Activated T-cell treated with anti-CD3 and anti-CD28 coated beads, Interleukin-2, amount 50 U/mL, for 24 hours (primary cell): ENCODE measurements at places on chromosomes 2 and 18.

DNA sequence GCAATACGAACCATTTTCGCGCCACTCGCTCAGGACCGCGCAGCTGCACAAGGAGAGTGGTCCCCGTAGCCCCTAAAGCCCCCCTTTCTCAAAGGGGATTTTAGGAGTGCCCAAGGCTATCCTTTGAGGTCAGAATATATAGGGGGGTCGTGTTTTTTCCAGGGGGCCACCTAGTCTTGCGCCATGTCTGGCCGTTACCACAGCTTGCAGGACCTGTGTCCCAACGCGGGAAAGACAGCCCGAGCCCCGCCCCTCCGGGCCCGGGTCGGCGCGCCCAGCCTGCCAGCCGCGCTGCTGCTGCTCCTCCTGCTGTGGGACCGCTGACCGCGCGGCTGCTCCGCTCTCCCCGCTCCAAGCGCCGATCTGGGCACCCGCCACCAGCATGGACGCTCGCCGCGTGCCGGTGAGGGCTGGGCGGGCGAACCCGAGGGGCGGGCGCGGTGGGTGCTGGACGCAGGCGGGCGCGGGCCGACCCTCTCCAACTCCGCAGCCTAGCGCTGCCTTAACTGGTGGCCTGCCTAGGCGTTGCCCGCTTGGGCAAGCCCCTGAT is at the start of gene CDCA7:
TSS of gene CDCA7 (plus strand) at position 291 of the 550 bp plus-strand sequence. CDS start at position 383, 92 bp downstream.
- DNase-seq = peak; percentile 84

DNA sequence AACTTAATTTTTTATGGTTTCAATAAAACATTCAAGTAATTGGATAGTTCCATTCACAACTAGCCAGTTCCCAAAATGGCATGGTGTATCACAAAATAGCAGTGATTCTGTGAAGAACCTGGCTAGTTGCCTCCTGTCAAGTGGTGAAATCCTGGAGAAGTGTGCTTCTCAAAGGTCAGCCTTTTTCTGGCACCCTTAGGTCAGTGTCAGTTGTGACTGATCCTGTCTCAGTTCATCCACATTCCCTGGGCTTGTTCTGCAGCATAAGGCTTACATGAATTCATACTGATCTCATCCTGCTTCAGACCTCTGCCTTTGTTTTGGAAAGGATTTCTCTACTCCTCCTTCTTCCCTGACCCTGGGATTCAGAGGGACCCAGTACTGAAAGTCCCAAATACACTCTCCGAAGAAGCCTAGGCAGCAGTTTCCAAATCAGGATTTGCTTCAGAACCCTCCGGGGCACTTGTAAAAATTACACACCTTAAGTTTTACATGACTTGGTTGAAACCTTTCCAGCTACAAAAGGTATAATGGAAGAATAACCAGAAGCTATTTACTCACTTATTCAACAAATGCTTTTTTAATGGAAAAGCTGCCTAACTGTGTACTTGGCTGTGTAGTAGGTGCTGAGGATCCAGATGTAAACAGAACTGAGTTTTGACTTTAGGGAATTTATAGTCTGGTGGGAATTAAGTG is 11.0 kb downstream of the MAP3K20 start:
- DNase-seq = no peak

GRCh38 chr18:49922228-49922627 is 108.9 kb upstream of the ACAA2 start:
- no peak for DNase-seq

DNA sequence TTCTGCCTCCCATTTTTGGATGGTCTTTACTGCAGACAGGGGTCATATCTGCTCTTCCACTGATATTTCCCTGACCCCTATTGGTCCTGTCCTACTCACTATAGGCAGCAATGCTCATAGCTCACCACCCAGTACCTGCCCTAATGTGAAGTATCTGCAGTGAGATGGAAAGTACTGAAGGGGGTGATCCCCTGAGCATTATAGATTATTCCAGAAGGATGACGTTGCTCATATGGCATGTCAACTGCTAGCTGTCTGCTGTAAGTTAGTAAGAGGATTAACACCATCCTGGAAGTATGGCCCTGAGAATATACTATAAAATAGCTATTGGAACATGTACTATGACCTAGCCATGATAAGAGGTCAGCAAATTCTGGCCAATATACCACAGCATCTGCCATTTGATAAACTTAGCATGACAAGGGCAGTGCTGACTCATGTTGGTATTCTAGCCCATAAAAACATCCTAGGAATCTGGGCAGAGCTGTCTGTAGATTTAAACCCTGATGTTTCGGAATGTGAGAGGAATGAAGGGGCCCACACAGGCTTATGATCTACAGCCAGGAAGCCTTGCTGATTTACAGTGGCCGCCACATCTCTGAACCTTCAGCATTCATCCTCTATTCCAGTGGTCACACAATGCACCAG is 451.4 kb downstream of the TNS1 start:
- DNase-seq = no peak

DNA sequence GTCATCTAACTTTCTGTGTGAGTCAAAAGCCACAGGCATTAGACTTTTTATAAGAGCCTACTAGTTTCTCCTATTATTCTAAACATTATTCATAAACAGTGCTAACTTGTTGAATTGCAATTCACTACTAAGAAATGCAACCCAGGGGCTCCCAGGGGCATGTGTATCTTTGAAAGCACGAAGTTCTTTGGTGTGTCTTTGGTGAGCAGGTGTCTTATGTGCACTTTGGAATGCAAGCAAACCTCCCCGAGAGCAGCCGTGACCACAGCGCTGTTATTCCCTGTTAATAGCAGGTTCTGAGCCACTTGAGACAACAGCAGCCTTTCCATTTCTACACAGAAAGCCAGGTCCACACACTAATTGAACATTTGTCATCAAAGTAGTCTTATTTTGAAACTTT is 123.5 kb downstream of the PRKRA start:
- no peak for DNase-seq

- no peak for DNase-seq
Measured at GRCh38 chr2:103808814-103809213, 1045.1 kb upstream of the POU3F3 start.

- DNase-seq = no peak
Measured at GRCh38 chr2:104344985-104345384, 508.9 kb upstream of the POU3F3 start.

DNA sequence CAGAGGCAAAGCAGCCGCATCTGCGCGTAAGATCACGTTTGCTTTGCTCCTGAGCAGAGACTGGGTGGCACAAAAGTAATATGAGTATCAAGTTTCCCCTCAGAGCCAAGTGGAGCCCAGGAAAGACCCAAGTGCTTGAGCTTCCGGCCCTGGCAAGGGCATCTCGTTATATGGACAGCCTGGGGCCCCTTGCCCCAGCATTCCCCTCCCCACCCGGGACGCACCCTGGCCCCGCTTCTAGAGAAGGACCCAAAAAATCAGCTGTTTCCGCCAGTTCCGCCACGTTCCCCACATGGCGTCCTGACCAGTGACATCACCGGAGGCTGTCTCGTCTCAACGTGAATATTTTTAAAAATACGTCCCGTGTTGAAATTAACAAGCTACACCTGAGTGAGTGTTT is 135.1 kb downstream of the NFATC1 start:
- DNase-seq = peak; percentile 18

DNA sequence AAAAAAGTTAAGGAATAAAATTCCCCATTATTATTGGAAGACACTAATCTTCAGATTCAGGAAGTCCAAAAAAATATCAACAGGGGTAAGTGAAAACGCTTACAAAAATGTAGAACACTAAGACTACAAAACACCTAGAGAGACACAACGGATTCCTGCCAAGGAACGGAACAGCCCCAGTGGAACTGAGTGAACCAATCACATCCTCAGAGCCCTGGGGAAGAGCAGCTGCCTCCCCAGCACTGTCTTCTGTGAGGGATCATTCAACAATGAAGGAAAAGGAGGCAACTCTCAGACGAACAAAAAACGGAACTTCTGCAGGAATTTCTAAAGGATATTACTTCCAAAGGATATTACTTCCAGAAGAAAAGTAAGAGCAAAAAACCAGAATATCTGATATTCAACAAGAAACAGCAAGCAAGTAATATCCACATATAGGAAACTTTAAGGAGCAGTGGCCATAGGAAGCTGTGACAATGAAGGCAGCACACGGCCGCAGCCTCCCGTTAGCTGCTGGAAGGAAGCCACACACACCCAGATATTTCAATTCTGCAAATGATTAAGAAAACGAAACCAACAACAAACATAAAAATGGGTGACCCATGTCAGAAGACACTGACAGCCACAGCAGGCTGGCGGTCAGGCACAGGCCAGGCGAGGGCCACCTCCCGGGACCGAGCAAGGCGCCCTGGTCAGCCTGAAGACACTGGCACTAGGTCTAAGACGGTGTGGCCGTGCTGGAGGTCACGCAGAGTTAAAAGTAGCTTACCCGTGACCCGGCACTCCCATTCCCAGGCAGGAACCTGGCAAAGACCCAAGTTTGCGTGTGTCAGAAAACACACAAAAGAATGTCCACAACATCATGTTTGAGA is 81.8 kb downstream of the HDAC4 start:
- peak; percentile 27 for DNase-seq

DNA sequence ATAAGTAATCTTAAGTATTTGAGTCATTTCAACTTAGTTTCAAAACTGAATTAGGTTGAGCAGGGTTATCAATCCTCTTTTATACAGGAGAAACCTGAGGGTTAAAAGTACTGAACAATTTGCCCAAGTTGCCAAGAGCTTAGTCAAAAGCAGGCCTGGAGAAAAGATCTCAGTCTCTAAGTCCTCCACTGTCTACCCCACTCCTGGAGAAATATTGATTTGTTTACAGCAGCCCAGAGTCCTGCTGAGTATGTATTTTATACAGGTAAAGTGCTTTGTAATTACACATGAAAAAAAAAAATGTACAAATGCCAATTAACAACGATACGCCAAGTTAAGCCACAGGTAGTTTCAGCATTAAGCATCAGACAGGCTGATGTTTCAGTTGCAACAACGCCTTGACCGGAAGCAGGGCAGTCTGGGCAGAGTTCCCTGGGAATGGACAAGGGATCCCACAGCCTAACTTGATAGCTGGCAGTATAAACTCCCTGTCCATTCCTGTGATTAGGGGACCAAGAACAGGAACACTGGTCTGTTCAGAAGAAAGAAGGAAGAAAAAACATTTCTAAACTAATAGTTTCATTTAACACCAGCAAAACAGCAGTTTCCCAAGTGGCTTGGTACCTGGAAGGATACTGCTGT is 132.9 kb downstream of the MYO5B start:
- no peak for DNase-seq

- DNase-seq = peak; percentile 66
Measured at GRCh38 chr18:80171054-80171872, 62.2 kb downstream of the ADNP2 start.

GRCh38 chr2:199309973-199310372 is 147.8 kb downstream of the SATB2 start:
- DNase-seq = no peak

GRCh38 chr2:152490686-152491455 is 155.9 kb downstream of the FMNL2 start:
- no peak for DNase-seq

DNA sequence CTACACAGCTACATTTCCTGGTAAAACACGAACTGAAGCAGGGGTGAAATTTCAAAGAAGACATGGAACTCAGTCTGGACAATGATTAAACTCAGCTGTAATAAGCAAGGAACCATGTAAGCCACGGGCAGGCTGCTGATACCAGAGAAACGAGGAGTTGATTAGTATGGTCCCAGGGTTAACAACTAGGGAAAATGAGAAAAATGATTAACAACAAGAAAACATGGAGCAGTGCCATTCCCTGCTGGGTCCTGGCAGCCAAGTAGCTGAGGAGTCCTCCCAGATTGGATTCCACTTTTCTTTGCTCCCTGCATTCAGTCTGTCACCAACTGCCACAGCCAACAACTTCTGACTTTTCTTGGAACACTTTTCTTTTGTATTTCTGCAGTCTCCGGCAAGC is 517.0 kb upstream of the KLHL29 start:
- no peak for DNase-seq

- no peak for DNase-seq
Measured at GRCh38 chr2:31270822-31271231, 36.9 kb downstream of the EHD3 start.

GRCh38 chr2:181628590-181629585 is 28.0 kb downstream of the CERKL start:
- no peak for DNase-seq

DNA sequence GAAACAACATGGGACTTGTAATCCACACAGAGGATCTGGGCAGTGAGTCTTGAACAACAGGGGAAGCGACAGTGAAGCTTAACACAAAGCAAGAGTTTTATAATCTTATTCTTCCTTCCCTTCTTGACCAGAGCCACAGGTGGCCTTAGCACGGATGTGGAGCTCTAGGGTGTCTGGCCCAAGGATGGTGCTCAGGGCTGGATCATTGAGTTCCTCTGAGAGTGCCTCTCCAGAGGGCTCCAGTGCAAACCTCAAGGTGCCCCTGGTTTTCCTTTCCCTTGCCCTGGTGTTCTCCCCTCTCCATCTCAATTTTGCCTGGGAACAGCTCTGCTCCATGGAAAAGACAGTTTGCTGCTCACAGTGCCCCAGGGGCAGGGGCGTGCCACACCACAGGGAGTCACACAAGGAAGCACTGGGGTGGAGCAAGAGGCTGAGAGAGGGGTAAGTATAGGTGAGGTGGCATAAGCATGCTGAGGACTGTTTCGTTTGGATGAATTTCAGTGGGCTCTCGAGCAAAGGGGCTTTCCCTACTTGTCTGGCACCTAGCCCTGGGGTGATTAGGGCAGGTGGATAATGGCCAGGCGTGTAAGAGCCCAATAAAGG is 88.6 kb upstream of the B3GNT7 start:
- no peak for DNase-seq

GRCh38 chr2:229300790-229301189 is 29.7 kb upstream of the PID1 start:
- DNase-seq = no peak

DNA sequence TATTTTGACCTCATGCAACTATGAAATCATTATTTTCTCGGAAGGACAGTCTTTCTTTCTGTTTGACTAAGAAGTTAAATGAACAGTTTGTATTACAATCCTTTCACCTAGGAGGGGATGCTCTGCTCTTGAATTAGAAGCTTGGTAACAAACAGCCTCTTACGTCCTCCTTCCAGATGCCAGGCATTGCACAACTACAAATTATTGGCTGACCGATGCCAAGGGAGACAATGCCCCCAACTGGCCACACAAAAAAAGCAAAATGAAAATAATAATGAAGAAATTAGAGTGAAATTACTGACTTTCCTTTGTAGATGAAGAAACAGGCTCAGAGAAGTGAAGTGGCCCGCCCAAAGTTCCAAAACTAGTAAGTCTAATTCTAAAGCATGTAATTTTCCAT is 177.9 kb downstream of the CYRIA start:
- DNase-seq = no peak

- no peak for DNase-seq
Measured at GRCh38 chr2:148999451-148999921, 39.0 kb upstream of the LYPD6B start.

- no peak for DNase-seq
Measured at GRCh38 chr2:148924514-148925178, 49.6 kb downstream of the KIF5C start.

GRCh38 chr18:48161911-48162698 is 231.6 kb upstream of the SMAD2 start:
- no peak for DNase-seq
